Amygdala (tissue), 56 donors: ENCODE measurements at places on chromosomes 7 and 10.

DNA sequence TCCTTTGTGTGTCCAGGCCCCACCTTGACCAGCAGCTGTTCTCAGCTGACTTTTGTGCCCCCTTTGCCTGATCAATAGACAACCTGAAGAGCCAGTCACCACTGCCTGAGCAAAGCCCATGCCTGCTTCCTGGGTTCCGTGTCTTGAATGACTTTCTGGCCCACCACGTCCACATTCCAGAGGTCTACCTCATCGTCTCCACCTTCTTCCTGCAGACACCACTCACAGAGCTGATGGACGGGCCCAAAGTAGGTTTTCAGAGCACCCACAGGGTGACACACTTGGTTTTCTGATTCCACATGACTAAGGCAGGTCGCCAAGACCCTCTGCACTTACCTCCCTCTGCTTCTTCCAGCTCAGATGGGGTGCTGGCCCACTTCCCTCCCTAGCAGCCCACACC lies 126.8 kb downstream of the WDFY4 start:
- no peak for DNase-seq

DNA sequence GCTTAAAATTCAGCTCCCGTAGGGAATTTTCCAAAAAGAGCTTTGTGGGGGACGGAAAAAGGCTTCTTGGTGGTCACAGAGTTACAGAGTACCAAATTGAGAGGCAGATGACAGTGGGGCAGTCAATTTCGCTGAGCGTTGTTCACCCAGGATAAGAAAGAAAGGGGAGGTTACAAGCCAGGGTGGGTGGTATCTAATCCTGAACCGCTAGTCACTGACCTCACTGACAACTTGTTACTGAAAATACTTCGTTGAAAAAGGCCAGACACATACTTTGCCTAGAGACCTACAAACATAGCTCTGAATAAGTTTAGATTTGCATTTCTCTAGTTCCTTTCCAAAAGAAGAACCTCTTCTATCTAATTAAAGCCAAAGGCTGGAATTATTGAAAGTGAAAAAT lies at the start of gene CTNNA3:
Gene CTNNA3, minus strand, starts transcription at position 167 of the 400 bp plus-strand sequence.
- no peak for DNase-seq

DNA sequence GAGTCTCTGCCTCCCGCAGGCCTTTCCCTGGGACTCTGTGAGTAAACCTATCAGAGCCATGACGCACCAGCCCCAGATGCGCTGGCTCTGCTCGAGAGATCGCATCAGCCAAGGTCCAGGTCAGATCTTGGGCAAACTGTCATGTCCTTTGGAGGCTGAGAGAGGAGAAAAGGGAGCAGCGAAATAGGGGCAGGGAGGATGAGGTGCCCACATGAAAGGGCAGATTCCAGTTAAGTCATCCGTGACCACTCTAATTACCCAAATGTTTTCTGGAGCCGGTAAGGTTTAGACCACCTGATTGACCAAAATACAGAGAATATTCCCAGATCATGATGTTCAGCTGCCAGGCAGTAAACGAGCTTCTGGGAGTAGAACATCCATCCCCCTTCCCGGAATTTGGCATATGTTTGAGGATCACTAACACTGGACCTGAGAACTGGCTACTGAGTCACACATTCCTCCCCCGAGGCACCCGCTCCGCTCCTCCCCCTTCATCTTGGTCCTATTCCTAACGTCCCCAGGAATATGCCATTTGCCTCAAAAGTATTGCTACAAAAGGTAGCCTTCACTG lies 88.0 kb downstream of the FGFR2 start:
- DNase-seq, result no peak

- no peak for DNase-seq
Observed at GRCh38 chr7:105014693-105015389, 836 bp downstream of the KMT2E start.

- no peak for DNase-seq
Observed at GRCh38 chr7:113622796-113623195, 296.0 kb downstream of the PPP1R3A start.

DNA sequence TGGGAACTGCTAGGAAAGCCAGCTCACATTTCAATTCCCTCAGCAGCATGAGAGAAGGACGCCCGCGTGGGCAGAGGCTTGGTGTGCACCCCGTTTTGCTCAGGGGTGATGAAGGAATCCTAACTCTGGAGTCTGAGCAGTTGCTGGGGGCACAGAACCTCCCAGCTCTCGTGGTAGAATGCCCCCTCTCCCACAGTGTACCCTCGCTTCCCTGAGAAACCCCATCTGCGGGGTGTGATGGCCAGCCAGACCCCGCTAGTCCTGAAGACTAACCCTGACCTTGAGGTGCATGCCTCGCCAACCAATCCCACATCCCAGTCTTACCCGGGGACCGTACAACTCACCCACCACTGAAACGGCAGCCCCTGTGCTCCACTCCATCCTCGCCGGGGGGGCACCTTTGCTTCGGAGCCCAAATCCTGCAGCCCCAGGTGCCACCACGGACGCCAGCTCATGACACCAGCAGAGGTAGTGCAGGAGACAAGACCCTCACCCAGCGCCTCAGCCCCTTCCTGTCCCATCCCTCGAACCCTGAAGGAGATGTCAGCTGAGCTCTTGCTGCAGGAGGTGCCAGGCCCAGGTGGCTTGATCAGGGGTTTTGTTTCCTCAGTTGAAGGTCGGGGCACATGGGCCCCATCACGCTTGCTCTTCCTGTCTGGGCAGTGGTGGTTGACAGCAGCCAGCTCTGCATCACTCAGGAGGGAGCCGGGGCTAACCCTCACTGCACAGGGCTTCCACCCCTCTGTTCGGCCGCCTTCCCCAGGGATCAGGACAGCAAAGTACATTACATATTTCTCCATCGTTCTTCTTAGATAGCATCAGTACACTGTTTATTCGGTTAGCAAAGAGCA lies 236.5 kb downstream of the MGMT start:
- no peak for DNase-seq

DNA sequence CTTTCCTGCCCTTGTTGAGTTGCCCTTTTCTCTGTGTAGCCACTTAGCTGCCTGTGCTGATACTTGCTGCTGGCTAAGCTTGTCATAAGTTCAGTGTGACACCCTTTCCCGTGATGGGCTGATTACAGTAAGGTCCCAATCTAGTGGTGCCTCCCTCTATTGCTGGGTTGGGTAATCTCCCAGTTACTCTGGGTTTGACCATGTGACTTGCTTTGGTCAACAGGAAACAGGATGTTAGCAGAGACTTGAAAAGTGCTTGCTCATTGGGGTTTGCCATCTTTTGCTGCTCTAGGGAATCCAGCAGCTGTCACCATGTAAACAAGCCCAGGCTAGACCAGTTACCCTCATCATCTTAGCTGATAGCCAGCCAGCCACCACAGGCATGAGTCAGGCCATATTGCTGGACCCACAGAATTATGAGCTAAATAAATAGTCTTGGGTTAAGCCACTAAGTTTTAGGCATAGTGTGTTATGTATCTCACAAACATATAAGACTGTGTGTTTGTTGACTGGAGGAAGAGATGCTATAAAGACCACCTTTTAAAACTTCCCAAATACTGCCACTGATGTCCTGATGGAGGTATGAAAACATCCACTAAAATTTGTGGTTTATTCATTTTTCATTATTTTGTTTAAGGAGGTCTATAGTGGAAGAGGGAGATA lies 4.0 kb upstream of the LEP start:
- no peak for DNase-seq

- DNase-seq, result no peak
Observed at GRCh38 chr10:78365694-78366093, 332.0 kb downstream of the RPS24 start.

DNA sequence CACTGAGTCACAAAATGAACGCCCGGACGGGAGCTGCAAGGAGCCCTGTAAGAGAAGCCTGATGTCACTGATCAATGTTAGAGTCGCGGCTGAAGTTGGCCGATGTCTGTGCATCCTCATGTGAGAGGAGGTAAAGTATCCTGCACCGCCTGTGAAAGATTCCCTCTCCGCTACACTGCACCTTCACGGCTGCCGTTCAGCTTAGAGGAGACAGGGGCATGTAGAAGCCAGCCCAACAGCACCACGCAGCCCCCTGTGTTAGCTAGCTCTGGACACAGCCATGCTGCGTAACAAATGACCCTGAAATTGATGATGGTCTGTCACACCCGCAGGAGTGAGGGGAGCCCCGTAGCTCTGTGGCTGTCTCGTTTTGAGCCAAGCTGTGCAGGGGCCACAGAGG lies 81.5 kb upstream of the DIP2C start:
- DNase-seq, result no peak

GRCh38 chr10:104059364-104059763 lies 26.3 kb downstream of the COL17A1 start:
- no peak for DNase-seq

DNA sequence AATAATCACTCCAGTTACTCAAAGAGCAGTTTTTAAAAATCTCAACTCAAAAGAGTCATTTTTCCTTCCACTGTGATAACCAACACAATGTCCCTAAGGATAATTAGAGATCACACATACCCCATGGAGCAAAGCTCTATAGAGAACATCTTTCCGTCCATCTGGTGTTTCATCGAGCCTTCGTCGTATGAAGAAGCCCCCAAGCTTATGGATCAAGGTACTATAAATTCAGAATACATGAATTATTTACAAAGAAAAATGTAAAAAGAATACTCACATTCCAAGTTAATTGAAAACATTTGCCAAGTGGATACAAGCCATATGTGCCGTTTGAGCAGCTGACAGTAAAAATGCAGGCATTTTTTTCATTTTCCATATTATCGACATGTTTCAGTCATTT lies 14.8 kb downstream of the GPAM start:
- no peak for DNase-seq

GRCh38 chr7:101161692-101162471 lies 3.5 kb downstream of the VGF start:
- DNase-seq, result no peak

DNA sequence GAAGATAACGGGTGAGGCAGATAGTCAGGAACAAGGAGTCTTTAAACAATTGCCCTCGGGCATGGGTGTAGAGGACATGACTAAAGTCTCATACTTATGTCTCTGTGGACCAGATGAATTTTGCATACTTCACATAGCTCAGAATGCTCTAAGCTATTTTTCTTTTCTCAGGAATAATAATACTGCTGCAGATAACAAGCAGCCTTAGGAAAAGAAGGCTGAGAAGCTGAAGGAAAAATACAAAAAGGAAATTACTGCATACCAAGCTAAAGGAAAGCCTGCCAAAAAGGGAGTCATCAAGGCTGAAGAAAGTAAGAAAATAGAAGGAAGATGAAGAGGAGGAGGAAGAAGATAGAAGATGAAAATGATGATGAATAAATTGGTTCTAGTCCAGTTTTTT lies 13.4 kb upstream of the ERCC6 start:
- DNase-seq, result no peak

- no peak for DNase-seq
Observed at GRCh38 chr7:120959929-120960484, 9.4 kb downstream of the ING3 start.

DNA sequence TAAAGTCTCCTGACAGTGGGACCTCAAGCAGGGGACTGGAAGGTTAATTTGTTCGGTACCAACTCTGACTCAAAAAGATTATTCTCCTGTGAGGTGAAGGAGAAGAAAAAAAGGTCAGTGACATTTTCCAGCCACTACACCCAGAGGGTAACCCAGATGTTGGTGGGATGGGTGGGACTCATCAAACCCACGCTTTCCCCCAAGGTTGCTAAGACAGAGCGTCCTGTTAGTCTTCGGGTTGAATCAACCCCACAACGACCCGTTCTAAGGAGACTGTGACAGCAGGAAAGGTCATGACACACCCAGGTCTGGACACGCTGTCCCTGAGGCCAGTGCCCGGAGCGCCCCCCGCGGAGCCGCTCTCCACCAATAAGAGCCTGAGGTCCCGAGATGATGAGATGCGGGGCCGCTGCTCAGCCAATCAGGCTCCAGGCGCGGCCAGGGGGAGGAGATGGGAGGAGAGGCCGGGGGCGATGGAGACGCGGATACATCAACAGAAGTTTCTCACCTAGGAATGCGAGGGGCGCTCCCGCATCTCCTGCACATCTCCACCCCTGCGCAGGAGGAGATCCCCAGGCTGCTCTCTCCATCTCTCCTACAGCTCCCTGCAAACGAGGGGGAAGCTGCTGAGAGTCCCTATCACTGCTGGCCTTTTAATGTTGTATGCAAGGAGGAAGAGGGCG lies at the start of gene WNT16:
Gene WNT16, plus strand, starts transcription at position 493 of the 683 bp plus-strand sequence. CDS start 293 bp downstream, outside the sequence.
- DNase-seq, result no peak

DNA sequence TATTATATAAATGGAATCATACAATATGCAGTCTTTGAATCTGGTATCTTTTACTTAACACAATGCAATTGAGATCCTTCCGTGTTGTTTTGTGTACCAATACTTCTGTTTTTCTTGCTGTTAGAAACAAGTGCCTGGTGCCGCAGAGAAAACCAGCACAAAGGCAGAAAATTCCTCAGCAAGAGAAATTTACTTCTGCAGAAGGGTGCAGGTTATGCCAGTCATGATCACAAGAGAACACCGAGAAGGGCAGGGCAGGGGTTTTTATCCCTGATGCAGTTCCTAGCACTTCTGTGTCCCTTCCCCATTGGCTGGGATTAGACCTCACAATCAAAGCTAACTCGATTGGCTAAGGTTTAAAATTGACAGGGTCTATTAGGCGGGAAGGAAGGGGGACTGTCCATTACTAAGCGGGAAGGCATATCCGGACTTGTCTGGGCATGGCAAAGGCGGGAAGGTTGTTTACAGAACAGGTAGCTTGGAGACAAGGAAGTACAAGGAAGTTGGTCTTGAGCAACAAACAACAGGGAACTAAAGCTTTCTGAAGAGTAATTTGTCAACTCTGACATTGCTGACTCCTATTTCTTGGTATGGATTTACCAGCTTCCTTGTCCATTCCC lies 2.4 kb upstream of the ZNF33B start:
- no peak for DNase-seq

DNA sequence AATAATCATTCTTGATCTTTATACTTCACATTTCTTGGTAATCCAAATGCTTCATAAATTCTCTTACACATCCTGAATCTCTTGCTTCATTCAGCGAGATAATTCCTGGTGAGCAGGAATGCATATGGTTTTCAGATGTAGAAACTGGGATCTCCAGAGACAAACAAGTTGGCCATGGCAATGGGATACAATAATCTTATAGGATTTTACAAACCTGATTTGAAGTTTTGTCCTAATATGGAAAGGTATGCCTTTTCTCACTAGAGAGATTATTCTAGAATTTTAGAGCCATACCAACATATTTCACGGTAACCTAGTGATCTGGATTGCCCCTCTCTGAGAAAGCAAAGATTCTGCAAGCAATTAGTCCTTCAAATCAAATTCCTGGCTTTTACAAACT lies 13.1 kb upstream of the TRDMT1 start:
- DNase-seq, result no peak

- DNase-seq, result no peak
Observed at GRCh38 chr10:133511907-133512528, 15.1 kb upstream of the CYP2E1 start.

DNA sequence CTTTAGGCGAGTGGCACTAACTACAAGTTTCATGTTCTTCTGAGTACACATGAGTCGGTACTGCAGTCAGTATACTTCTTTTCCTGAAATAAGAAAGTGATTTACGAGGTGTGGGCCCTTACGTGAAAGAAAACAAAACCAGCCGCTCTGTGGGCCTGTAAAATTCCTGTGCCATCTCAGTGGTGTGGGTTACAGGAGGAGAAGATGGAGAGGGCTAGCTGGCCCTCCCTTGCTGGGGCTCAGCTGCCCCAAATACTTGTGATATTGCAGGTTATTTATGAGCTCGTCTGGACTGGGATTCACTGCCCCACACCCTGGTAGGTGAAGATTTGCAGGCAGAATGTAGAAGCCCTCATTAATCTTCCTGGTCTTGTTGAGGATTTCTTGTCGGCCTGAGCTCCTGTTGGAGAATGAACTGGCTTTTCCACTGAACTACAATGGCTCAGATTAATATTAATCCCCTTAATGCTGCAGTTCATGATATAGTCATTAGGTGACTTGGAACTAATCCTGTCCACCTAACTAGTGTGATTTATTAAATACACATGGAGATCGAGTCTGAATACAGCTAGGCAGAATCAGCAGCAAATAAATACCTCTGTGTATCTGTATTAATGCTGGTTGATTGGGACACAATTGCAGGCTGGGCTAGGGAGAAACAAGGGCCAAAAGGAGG lies 68.0 kb downstream of the GBF1 start:
- DNase-seq, result no peak
